ENCODE measurements at places on chromosomes 2 and 18.

- DNase-seq = no peak
Observed at GRCh38 chr2:33634261-33634910, 35.3 kb upstream of the FAM98A start.

DNA sequence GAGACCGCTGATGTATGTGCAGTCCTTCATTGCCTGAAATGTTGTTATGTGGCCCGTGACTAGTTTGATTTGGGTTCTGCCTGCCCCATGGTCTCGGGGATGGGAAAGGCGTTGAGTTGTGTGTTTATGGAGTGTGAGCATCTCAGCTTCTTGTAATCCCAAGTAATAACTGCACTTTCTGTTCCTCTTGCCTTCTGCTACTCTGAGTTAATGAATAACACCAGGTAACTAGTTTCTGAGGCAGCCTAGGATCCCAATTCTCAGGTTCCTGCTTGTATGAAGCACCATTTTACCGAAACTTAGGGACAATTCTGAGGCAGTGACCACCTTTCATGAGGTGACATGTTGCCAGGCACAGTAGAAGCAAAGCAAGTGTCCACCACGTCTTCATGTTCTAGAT lies 170.0 kb downstream of the ALK start:
- DNase-seq = no peak

DNA sequence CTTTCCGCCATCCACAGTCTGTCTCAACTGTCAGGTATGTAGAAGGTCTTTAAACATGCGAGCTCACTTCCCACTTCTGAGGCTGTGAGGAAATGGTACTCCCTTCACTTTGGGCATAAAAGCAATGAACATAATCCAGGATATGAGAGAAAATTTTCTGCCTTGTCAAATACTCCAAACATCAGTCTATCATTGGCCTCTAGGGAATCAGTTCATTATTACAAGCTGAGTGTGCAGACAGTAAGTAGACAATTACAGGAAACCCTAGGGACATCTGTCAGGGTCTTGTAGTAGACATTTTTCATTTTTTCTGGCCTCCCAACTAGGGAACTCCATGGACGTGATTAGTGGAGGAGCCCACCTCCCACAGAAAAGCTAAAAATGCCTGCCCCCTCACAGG lies 13.6 kb upstream of the APCDD1 start:
- DNase-seq = no peak

DNA sequence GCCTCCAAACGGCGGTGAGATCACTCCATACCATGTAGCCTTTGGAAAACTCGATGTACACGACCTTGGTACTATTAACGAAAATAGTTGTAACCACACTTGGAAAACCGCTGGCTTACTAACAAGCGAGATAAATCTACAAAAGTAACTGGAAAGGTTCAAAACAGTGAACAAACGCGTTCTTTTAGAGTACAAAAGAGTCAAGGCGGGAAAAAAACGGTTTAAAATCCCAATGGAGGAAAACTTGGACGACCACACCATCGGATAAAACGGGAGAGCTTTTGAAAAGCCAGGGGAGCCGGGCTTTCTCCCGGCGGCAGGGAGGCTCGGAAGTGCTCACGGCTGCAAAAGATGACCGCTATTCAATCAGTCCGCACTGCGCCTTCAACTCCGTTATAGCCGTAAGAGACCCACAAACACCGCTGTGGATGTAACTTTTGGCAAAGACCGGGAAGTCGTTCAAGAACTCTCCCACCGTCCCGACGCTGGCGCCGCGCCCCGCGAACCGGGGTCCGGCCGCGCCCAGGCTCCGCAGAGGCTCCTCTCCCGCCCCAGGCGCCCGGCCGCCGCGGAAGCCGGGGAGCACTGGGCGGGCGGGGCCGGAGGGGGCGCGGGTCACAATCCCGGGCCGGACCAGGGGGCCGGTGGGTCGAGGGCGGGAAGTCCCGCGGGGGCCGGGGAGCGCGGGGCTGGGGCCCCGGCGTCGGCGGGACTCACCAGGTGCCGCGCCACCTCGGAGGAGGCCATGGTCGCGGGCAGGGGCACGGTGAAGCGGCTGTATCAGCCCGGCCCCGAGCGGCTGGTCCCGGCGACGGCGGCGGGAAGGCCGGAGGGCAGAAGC lies 465 bp downstream of the SEPTIN10 start:
- no peak for DNase-seq

DNA sequence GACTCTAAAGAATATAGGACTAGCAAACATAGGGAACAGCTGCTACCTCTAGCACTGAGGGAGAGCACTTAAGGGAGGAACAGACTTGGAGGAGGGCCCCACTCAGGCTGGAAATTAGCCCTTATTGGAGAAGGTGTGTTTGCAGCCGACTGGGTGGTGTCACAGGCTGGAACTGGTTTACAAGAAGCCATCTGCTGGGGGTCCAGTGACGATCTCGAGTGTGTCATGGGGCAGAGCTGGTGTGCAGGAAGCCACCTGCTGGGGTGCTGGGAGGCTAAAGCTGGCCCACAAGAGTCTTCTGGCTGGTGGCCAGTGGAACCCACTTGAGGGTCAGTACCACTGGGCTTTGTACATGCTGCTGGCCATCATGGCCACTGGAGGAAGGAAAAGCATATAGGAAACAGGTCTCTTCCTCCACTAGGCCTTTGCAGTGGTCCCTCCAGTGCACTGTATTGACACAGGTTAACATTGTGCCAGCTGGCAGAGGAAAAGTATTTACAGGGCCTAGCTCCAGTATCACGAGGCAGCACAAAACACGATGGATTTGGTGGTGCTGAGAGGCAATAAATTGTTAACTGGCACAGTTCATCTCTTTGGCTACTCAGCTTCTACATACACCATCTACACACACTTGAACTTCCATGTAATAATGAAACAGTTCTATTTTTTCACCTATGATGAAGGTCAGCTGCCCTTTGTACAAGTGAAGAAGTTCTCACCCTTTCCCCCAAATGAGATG lies 43.6 kb downstream of the MAP3K20 start:
- no peak for DNase-seq

DNA sequence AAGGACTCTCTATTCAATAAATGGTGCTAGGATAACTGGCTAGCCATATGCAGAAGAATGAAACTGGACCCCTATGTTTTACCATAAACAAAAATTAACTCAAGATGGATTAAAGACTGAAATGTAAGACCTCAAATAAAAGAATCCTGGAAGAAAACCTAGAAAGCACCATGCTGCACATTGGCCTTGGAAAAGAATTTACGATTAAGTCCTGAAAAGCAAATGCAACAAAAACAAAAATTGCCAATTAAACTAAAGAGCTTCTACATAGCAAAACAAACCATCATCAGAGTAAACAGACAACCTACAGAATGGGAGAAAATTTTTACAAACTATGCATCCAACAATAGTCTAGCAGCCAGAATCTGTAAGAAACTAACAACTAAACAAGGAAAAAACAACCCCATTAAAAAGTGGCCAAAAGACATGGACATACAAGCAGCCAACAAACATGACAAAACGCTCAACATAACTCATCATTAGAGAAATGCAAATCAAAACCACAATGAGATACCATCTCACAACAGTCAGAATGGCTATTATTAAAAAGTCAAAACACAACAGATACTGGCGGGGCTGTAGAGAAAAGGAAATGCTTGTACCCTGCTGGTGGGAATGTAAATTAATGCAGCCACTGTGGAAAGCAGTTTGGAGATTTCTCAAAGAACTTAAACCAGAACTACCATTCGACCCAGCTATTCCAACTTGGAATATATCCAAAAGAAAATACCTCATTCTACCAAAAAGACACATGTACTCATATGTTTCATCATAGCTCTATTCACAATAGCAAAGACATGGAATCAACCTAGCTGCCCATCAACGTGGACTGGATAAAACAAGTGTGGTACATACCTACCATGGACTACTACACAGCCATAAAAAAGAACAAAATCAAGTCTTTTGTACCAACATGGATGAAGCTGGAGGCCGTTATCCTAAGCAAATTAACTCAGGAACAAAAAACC lies 30.6 kb downstream of the SEPTIN10 start:
- DNase-seq = no peak

- no peak for DNase-seq
Observed at GRCh38 chr2:96899413-96899741, 29.5 kb upstream of the SEMA4C start.

DNA sequence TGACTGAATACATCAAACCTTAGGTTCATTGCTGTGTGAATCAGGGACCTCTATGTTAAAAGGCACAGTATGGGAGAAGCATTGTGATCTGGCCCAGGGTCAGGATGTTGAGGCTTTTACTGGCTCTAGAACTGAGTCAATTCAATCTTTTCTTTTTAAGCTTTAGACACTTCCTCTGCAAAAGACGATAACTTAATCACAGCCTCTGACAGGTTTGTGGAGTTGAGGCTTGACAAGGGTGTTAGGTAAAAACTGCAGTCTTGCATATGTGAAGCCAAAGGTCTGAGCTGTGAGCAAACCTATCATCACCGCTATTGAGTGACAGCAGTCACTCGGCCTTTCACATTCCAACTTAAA lies 17.3 kb upstream of the ARHGAP25 start:
- no peak for DNase-seq

DNA sequence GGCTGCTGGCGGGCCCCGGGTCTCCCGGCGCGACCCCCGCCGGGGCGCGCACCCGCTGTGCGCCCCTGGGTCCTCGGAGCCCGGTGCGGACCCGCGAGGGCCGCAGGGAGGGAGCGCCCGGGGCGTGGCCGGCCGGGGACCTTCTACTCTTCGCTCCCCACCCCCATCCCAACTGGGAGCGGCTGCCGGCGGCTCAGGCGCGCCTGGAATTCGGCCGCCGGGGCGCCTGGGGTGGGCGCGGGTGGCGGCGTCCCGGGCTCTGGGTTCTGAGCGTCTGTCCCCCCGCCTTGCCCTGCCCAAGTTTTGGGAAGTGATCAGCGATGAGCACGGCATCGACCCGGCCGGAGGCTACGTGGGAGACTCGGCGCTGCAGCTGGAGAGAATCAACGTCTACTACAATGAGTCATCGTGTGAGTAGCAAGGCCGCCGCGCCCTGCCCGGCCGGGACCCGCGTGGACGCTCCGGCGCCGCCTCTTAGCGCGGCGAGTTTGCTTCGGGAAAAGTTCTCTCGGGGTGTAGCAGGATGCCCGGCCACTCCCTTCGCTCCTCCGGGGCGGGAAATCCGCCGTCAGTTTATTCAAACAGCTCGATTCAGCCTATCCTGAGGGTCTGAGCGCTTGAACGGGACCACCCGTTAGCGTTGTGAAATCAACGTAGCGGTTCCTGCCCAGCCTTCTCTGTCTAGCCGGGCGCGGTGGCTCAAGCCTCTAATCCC lies 502 bp downstream of the TUBB6 start:
- DNase-seq = no peak

DNA sequence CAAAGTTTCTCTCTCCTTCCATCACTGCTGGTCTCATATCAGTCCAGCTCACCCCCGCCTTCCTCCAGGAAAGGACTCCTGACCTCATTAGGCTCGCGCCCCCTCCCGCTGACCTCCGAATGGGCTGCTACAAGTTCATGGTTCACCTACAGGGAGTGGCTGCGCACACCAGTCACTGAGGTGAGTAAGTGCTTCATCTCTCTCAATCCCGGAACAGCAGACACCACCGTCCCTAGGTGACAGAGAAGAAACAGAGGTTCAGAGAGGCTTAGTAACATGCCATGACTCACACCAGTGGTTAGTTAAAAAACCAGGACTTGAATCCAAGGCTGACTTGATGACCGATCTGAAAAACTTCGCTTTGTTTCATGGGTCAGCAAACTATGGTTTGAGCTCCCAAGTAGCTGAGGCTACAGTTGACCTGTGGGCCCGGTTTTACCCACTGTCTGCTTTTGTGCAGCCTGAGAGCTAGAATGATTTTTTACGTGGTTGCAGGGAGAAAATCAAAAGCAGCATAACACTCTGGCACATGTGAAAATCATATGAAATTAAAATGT lies 42.0 kb downstream of the ZFP36L2 start:
- DNase-seq = no peak

DNA sequence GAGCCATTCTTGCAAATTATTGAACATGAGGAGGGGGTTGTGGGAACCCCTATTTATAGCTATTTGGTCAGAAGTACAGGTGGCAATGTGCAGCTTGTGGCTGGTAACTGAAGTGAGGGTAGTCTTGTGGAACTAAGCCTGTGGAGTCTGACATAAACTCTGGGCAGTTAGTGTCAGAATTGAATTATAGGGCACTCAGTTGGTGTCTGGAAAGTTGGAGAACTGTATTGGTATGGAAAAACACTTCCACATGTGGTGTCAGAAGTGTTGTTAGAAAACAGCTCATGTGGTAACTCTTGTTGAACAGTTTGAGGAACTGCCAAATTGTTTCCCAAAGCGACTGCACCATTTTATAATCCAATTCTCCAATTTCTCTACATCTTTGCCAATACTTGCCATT lies 7.5 kb downstream of the RALBP1 start:
- no peak for DNase-seq

- DNase-seq = no peak
Observed at GRCh38 chr2:165007161-165007744, 51.9 kb upstream of the SLC38A11 start.

DNA sequence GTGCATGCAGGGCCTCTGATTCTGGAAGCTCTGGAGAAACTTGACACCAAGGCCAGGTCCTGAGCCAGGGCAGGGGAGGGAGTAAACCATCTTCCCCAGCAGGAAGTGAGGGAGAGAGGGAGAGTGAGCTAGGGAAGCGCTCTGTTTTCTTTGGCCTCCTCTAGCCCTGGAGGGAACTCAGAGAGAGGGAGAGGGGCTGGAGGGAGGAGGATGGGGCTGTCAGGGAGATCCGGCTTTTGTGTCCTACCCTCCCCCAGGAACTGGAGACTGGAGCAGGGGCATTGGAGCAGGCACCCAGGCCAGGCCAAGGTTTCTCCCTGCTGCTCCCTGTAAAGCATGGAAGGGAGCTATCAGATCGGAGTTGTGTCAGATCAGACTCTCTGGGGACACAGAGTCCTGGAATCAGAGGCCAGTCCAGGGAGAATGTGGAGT lies 22.7 kb upstream of the PKDCC start:
- no peak for DNase-seq

GRCh38 chr2:46430992-46431391 lies 48.4 kb upstream of the TMEM247 start:
- no peak for DNase-seq

GRCh38 chr2:33927756-33928155 lies 328.7 kb upstream of the FAM98A start:
- DNase-seq = no peak

DNA sequence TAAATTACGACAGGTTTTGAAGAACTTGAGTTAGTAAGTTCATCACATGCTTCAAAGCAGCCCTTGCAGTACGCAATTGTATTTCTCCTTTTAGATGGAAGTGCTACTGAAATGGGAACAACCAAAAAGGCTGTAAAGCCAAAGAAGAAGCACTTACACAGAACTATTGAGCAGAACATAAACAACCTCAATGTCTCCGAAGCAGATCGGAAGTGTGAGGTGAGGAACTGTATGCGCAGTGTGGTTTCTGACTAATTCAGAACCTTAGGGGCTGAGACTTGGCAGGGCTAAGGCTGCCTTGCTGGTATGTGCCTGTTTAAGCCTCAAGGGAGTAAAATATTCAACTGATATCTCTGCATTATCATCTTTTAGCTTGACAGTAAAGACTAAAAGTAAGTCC lies 8.4 kb downstream of the NCAPH start:
- peak; percentile 35 for DNase-seq

- DNase-seq = no peak
Observed at GRCh38 chr2:241997017-241997416, 127.5 kb downstream of the RTP5 start.

GRCh38 chr2:177671662-177672061 lies 279.1 kb downstream of the AGPS start:
- no peak for DNase-seq

GRCh38 chr18:39786477-39786876 lies 2168.6 kb upstream of the PIK3C3 start:
- DNase-seq = no peak
